ENCODE measurements at places on chromosomes 4 and X.

DNA sequence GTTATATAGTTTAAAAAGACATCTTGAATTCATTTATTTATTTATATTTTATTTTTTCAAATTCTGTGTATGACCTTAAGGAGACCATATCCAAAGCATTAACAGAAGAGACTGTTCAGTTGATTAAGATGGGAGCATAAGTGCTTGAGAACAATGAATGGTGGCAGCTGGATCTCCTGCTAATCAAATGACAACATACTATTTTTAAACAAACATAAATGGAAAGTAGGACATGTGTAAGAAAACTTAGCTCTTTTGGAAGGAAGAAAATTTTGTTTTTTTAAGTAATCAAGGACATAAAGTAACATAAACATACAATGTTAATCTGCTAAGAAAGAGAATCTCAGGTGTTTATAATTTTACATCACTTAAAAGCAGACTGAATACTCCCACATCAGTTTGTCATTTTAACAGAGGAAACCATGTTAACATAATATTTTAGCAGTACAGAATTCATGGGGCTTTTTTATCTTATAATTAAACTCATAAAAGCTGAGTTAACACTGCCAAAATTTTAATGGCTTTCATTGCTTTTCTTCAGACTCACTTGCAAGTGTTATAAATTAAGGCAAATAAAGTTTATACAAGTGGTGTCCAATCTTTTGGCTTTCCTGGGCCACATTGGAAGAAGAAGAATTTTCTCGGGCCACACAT is 95.1 kb downstream of the MAD2L1 start:
- no peak for DNase-seq

- no peak for DNase-seq
Measured at GRCh38 chrX:101265869-101266428, 25.2 kb downstream of the TAF7L start.

GRCh38 chrX:22788221-22788620 is 211.5 kb upstream of the DDX53 start:
- DNase-seq: no peak

DNA sequence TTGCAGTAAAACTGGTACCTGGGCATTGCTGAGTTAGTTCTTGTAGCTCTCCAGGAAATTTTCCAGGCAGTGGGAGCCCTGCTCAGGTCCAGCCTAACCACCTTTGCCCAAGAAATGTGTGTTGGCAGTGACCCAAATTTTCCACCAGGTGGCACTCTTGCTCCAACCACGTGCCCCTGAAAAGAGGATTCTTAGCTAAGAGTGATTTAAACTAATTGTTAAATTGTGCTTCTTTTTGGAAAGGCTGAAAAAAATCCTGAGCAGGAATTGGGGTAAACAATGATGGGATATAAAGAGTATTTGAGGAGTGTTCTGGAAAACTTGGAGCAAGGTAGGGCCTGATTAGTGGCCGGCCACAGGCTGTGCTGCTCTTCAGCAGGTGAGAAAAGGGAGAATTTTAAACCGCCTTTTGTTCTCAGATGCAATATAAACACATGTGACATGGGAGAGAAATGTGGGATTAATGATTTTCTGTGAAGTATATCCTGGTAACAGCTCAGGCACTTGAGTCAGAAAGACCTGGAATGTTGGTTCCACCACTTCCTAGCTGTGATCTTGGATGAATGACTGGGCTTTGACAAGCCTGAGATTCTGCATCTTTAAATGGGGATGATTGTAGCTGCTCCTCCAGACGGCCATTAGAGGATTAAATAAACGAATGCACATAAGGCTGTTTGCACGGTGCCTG is 219.6 kb downstream of the PTTG2 start:
- no peak for DNase-seq

DNA sequence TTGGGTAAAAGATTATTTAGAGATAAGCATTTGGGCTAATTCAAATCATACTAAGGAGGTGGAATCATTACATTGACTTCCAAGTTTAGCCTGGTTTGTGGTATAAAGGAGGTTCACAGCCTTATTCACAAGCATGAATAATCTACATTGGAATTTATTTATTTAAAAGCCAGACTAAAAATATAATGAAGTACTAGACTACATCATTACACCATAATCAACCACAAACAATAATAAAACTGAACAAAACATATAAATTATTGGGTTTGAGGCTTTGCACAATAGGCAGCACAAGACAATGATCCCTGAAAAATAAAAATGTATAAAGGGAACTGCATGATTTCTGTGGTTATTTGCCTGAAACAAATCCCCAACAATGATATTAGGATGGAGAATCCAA is 314.0 kb downstream of the GBA3 start:
- no peak for DNase-seq

DNA sequence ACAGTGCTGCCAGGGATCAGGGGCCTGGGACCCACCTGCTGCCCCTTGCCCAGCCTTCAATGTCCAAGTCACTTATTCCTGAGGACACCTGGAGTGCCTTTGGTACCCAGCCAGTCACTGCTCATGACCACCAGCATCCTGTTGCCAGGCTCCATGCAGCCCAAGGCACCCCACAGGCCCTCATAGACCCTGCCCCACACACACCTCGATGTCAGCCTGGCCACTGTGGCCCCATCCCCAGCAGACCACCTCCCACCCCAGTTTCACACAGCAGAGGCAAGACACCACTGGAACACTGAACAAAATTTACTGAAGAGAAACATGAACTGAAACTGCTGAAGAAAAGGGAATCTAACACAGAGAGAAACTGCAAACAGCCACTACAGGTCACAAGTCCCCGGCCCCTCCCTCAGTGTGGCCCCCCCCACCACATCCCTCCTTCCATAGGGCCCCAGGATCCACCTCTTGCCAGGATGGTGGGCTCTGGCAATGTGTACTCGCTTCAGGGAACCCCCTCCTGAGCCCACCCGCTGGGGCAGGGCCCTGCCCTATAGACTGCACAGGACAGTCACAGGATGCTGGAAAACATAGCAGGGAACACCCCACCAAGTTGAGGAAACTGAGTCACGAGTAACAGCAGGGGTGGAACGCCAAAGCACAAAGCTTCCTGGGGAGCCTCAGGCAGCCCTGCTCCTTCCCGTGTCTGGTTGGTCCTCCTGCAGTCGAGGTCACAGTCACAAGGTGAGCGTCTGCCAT is 5.2 kb downstream of the PNMA5 start:
- DNase-seq: no peak

GRCh38 chr4:37816006-37816405 is 10.5 kb upstream of the PGM2 start:
- DNase-seq: no peak

GRCh38 chrX:35380808-35381700 is 417.1 kb upstream of the MAGEB16 start:
- no peak for DNase-seq

DNA sequence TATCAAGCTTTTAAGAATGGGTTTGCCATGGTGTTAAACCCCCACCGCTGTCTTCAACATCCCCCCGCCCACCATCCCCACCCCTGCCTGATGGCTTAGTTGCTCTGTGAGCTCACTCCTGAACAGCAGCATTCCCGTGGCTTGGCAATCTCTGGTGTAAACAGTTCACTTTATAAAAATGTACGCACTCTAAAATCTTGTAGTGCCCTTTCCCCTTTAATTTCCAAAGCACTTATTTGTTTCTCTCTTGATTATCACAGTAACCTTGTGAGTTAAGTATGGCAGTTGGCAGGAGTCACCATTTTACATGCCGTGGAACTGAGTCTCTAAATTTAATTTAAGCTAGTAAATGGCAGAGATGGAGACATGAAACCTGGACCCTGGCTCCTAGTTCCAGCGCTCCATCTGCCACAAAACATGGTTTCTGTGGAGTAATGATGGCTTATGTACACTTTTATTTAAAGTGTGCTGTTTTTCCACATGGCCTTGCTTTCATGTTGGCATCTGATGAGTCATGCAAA is 123.1 kb downstream of the AFF1 start:
- no peak for DNase-seq

GRCh38 chrX:15349046-15349445 is 13.7 kb upstream of the PIGA start:
- DNase-seq: peak; percentile 56

- no peak for DNase-seq
Measured at GRCh38 chrX:111319451-111319850, 49.2 kb upstream of the CAPN6 start.

DNA sequence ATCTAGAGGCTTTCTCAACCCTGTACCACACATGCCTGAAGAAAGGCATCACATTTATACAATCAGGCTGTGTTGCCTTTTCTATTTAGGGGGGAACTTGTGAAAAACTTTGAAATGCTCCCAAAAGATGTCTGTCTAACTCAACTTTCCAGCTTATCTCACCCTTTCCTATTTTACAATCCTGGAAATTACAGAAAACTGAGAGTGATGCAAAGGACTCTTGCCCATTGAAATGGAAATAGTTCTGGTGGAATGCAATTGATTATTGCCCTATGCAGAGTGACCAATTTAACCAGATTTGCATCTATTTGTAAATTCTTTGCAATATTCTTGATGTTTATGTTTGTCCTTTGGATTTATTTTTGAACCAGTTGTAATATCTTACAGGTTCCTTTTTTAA is 77.3 kb downstream of the GALNT7 start:
- DNase-seq: no peak

DNA sequence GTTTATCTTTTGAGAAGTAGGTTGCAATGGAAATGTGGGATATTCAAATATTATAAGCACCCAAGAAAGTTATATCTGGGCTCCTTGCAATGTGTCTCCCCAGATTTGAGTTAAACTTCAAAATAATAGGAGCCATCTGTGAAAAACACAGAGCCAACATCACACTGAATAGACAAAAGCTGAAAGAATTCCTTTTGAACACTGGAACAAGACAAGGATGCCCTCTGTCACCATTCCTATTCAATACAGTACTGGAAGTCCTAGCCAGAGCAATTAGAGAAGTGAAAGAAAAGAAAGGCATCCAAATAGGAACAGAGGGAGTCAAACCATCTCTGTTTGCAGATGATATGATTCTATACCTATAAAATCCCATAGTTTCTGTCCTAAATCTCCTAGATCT is 114.3 kb upstream of the IL1RAPL1 start:
- no peak for DNase-seq

DNA sequence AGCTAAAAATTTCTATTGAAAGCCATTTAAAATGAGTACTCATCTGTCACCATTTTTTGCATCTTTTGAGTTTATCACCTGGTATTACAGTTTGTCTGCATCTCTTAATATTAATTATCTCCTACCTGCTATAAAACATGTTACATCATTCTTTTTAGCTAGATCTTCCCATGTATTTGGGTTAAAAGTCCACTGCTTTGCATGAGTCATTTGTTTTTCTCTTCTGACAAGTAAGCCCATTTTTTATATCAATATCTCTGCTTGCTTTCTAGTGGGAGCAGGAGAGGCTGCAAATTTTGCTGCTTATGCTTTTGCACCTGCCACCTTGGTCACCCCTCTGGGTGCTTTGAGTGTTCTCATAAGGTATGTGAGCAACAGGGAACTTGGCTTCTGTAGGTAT is 16.1 kb downstream of the NIPAL1 start:
- no peak for DNase-seq

- DNase-seq: no peak
Measured at GRCh38 chrX:101416691-101417090, 8.7 kb downstream of the HNRNPH2 start.

DNA sequence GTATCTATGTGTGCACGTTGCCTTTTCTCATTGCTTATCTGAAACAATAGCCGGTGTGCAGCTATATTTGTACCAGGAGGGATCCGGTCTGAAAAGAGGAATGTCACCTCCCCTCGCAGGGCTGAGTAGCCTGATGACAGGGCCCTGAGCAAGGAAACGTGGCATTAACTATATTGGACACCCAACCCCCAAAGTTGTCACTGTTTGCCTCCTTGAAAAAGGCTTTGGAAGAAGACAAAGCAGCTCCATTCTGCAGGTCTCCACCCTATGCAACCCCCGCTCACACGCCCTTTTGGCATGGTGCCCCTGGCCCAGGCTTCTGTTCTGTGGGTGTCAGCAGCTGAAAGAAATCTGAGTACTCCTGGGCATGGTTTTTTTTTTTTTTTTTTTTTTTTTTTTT is 8.2 kb downstream of the PRRG3 start:
- DNase-seq: no peak

DNA sequence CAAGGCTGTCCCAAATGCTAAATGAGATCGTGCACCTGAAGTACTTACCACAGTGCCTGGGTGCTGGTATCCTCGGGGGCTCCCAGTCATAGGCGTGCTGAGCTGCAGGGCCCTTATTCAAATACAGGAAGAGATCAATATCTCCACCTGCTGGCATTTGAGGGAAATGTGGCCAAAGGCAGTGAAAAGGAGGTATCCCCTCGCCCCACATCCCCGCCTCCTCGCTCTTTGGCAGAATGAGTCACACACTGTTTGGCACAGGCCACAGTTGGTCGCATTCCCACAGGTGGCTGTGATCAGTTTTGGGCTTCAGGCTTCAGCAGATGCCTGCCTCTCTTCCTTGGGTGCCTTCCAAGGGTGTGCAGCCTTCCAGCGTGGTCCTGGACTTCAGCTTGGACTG is 28.4 kb downstream of the ZNF185 start:
- DNase-seq: no peak

DNA sequence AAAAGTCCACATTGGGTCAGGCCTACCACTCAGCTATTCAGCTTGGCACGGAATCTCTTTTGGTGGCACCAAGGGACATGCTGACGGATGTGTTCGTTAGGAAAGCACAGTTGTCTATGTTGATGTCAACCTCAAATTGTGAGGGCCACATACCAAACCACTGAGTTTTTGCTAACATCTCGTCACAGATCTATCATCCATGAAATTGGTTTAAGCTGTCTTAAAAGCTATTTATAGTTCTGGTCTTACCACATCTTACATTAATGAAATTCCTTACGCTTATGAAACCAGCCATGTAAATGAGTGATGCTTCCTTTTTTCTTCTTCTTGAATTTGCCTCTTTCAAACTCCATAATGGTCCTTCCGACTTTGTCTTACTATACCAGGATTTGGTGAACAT is 101.5 kb downstream of the MGST2 start:
- DNase-seq: no peak

DNA sequence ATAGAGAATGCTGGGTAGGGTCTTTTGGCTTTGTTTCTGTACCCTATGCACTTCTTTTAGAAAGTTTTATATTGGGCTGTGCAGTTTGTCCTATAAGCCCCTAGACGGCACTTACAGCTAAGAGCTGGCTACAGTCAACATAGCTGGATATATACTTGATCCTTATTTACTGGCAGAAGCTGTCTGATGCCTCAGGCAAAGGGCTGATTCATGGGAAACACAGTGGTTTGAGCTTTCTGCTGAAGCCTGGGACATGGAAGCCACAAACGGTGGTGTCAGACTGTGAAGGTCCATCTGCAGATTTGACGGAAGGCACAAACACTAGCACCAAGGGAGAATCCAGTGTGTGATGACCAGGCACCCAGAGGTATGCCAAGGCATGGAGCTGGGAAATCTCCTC is 608.4 kb downstream of the ANKRD50 start:
- no peak for DNase-seq

Data from NCI-H2081 treated with DMSO at 0.1 percent for 48 hours (cell line).